ENCODE measurements at places on chromosomes 5 and 9. TPM values are rescaled to one million over a fixed set of nuclear protein-coding genes. Genes with fewer than 3 reads are reported as not detected.

ARID3C gene
- polyA plus RNA-seq: 0.12 TPM

DNA sequence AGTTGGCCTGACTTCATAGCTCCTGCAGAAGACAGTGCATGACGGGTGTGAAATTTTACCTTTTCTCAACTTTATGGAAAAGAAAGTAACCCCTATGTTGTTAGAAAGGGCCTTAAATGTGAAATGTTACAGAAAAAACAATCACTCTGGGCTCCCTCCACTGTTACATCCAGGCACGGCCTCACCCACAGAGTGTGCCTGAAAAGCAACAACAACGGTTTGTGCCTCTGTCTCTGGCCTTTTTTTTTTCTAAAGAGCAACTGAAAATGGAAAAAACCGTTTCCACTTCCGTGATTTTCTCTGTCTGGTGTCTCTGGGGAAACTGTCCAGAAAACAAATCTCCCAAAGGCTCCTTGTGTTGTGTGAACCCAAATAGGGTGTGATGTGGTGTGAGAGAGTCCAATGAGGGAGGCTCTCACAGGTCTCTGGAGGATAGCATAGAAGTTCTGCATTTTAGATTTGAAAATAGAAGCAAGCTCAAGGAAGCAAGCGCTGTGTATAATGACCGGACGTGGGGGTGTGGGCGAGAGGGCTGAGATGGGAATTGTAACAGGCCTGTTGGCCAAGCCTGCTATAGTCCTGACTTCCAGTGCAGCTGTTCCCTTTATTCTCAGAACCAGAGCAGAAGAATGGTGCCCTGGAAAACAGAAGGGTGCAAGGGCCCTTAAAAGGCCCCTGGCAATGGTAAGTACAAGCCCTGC is 221.8 kb upstream of the TUT7 start:
- H3K36me3 ChIP-seq: no peaks in the 10 kb centered on the region
- no peak for DNase-seq
- no peak overlapping the region for H3K4me3 ChIP-seq
- no peak overlapping the region for H3K27ac ChIP-seq
- no peaks in the 10 kb centered on the region for H3K4me1 ChIP-seq
- no peaks in the 10 kb centered on the region for H3K27me3 ChIP-seq

DNA sequence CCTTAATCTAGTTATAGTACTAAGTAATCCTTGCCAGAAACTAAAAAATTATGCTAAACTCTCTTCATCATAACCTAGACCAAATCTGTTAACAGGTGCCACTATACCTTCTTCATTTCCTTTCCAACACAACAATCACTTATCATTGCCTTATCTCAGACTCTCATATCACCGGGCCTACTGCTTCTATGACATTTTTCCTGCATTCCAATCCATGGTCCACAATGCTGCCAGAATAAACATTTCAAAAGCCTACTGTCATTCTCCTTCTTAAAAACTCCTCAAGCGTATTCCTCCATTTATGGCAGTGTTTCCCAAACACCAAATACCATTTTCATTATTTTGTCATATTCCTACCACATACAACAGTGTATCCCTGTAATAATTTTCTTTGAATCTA is 6.5 kb downstream of the PPP6C start:
- H3K4me1 ChIP-seq: peaks cover 5% of the 10 kb centered on the region
- no peak overlapping the region for H3K4me3 ChIP-seq
- H3K27me3 ChIP-seq: no peaks in the 10 kb centered on the region
- DNase-seq: no peak
- H3K27ac ChIP-seq: no peak overlapping the region

GRCh38 chr9:135344523-135344901 is 135.1 kb upstream of the PPP1R26 start:
- no peak for DNase-seq
- no peak overlapping the region for H3K27ac ChIP-seq
- H3K27me3 ChIP-seq: peaks cover 11% of the 10 kb centered on the region
- H3K4me3 ChIP-seq: no peak overlapping the region
- no peaks in the 10 kb centered on the region for H3K4me1 ChIP-seq

- no peak overlapping the region for H3K27ac ChIP-seq
- no peak for DNase-seq
- H3K4me3 ChIP-seq: no peak overlapping the region
- no peaks in the 10 kb centered on the region for H3K4me1 ChIP-seq
Observed at GRCh38 chr9:1025131-1025530, 25.0 kb upstream of the DMRT2 start.

DNA sequence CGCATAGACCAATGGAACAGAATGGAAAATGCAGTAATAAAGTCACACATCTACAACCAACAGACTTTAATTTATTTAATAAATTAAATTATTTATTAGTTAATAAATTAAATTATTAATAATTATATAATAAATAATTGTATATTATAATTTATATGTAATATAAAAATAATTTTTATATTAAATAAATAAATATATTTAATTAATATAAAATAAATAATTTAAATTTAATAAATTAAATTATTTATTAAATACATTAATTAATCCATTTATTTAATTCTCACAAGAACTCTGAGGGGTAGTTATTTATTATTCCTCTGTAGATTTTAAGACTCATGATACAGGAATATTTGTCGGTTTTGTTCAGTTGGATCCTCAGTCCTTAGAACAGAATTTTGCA is 176.1 kb upstream of the ADAMTS19 start:
- H3K4me1 ChIP-seq: no peaks in the 10 kb centered on the region
- no peaks in the 10 kb centered on the region for H3K27me3 ChIP-seq
- no peak for DNase-seq
- H3K4me3 ChIP-seq: no peak overlapping the region
- H3K36me3 ChIP-seq: no peaks in the 10 kb centered on the region

NOP16 gene
- 27.6 TPM for polyA plus RNA-seq

- no peak overlapping the region for H3K4me3 ChIP-seq
- no peaks in the 10 kb centered on the region for H3K27me3 ChIP-seq
- no peak for DNase-seq
- H3K27ac ChIP-seq: no peak overlapping the region
- H3K4me1 ChIP-seq: peaks cover 20% of the 10 kb centered on the region
- H3K36me3 ChIP-seq: peaks cover 5% of the 10 kb centered on the region
Observed at GRCh38 chr9:133897675-133898074, 94.4 kb downstream of the VAV2 start.

- H3K4me1 ChIP-seq: no peaks in the 10 kb centered on the region
- no peak overlapping the region for H3K4me3 ChIP-seq
- peaks cover 6% of the 10 kb centered on the region for H3K27me3 ChIP-seq
- no peaks in the 10 kb centered on the region for H3K36me3 ChIP-seq
Observed at GRCh38 chr9:14203356-14204056, 110.4 kb downstream of the NFIB start.

GRCh38 chr5:75071100-75071499 is 18.7 kb upstream of the GCNT4 start:
- no peaks in the 10 kb centered on the region for H3K27me3 ChIP-seq
- H3K36me3 ChIP-seq: no peaks in the 10 kb centered on the region
- no peak overlapping the region for H3K4me3 ChIP-seq

- H3K4me3 ChIP-seq: no peak overlapping the region
- H3K27me3 ChIP-seq: no peaks in the 10 kb centered on the region
- DNase-seq: no peak
- H3K27ac ChIP-seq: no peak overlapping the region
- H3K36me3 ChIP-seq: no peaks in the 10 kb centered on the region
- no peaks in the 10 kb centered on the region for H3K4me1 ChIP-seq
Observed at GRCh38 chr9:75365196-75365595, 276.9 kb downstream of the OSTF1 start.

DNA sequence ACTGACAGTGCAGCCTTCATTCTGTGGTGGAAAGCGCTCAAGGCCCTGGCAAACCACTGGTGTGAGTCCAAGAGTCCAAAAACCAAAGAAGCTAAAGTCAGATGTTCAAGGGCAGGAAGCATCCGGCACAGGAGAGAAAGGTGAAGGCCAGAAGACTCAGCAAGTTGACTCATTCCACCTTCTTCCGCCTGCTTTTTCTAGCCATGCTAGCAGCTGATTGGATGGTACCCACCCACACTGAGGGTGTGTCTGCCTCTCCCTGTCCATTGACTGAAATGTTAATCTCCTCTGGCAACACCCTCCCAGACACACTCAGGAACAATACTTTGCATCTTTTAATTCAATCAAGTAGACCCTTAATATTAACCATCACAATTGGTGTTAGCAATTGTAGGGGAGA is 296.1 kb downstream of the NDUFS4 start:
- no peak overlapping the region for H3K27ac ChIP-seq
- no peaks in the 10 kb centered on the region for H3K4me1 ChIP-seq
- no peaks in the 10 kb centered on the region for H3K27me3 ChIP-seq
- no peak overlapping the region for H3K4me3 ChIP-seq
- DNase-seq: no peak

FIBCD1 gene
- 1.5 TPM for polyA plus RNA-seq

GRCh38 chr5:125528881-125529280 is 782.4 kb upstream of the ZNF608 start:
- no peaks in the 10 kb centered on the region for H3K27me3 ChIP-seq
- no peaks in the 10 kb centered on the region for H3K36me3 ChIP-seq
- H3K4me3 ChIP-seq: no peak overlapping the region
- H3K27ac ChIP-seq: no peak overlapping the region

DRD1 gene
- 0.04 TPM for polyA plus RNA-seq

- H3K4me1 ChIP-seq: no peaks in the 10 kb centered on the region
- no peak overlapping the region for H3K4me3 ChIP-seq
- no peaks in the 10 kb centered on the region for H3K36me3 ChIP-seq
Observed at GRCh38 chr9:102072059-102072764, 333.8 kb upstream of the GRIN3A start.
